ENCODE measurements at places on chromosomes 13 and 19.
A peak's percentile ranks its signal among the peaks of the same experiment; 100 is the strongest.

- no peak for DNase-seq
Observed at GRCh38 chr13:94902722-94903407, 190.5 kb upstream of the SOX21 start.

DNA sequence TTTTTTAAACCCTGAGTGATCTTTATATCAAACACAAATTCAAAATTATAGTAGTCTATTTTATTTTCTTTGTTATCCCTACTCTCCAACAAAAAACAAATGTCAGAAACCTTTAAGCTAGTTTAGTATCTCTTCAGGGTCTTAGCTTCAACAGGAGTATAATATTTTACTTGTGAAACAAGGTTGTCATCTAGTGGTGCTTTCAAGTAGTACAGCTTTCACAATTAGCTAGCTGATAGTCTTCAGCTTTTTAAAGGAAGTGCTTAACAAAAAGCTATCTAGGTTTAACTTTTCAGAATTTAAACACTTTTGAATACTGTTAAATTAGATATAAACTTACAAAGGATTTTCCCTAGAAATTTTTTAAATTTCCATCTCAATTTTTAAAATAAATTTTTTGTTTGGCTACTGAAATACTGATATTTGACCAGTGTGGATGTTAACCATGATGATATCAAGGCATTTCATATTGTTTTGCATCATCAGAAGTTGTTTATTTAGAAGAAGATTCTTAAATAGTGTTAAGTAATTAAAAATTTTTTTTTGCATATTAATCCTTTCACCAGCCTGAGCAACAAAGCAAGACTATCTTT lies 34.2 kb downstream of the TDRD3 start:
- peak; percentile 20 for DNase-seq

DNA sequence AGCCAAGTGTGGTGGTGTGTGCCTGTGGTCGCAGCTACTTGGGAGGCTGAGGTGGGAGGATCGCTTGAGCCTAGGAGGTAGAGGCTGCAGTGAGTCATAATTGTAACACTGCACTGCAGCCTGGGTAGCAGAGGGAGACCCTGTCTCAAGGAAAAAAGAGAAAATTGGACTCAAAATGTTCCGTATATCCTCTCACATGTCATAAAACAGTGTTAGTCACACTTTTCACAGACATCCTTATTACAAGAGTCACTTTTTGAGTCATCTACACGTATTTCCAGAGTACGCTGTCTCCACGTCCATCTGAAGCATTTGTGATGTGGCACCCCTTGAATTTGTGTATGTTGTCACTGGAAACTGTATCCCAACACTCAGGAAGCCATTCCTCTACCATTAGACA lies 133.0 kb downstream of the SIPA1L3 start:
- no peak for DNase-seq

DNA sequence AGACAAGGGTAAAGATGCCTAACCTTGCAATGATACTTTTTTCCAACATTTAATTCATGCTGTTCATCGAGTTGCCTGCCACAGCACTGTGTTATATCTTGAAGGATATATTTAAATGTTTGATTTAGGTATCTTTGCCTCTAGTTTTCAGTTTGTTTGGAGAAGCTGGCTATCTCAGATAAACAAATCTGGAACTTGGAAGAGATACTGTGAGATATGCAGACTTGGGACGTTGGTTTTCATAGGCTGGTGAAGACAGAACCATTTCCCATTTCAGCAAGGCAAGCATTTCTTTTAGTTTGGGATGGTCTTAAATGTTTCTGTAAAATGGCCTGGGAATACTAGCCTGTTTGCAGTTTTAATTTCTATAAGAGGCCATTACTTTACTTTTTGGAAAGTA lies 3.3 kb downstream of the RNASEH2B start:
- no peak for DNase-seq

DNA sequence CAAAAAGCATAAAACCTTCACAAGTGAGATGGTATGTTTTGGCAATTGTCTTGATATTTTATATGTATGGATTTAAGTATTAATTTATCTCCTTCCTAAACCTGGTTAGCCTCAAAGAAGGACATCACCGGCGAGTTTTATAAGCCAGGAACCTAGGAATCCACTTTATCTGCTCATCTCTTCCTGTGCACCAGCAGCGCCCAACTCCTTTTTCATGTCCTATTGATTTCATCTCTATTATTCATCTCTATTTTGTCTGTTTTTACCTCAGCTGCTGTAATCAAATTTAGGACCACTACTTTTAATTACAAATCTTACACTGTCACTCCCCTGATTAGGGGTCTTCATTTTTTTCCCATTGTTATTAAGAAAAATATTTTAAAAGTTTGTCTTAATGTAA lies 286.4 kb downstream of the DACH1 start:
- no peak for DNase-seq

DNA sequence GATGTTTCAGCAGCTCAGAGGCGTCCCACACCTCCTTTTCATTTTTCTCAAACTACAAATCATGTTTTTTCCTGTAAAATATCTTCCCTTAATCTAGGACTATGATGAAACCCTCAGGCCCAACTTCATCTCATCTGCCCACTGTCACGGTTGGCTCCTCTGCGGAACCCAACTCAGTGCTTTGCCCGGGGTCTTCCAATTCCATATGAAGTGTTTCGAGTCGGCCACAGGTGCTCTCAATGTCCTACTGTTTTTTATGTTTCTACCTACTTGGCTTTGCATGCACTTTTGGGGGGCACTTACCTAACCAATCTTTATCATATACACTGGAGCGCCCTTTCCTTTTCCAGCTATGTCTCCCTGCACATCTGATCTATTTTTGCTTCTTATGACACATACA lies 28.1 kb downstream of the COL4A1 start:
- no peak for DNase-seq

GRCh38 chr13:46668931-46669525 lies 116.1 kb downstream of the LRCH1 start:
- DNase-seq: no peak

DNA sequence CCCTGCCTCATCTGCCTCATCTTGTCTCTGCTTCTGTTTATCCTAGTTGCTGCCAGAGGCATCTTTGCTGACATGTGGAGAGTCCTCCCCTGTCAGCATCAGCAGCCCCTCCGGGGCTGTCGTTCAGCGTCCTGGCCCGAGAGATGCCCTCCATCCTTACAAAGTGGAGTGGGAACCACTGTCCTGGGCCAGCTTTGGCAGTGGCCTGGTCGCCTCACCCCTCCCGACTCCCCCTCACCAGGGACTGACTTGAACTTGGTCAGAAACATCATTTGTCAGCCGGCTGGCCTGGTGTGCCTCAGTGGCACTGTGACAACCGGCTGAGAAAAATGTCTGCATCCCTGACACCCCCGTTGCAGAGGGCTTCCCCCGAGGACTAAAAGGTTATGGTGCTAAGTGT lies 20.6 kb downstream of the FGF9 start:
- no peak for DNase-seq

- no peak for DNase-seq
Observed at GRCh38 chr13:51688937-51689662, 104.8 kb downstream of the WDFY2 start.

DNA sequence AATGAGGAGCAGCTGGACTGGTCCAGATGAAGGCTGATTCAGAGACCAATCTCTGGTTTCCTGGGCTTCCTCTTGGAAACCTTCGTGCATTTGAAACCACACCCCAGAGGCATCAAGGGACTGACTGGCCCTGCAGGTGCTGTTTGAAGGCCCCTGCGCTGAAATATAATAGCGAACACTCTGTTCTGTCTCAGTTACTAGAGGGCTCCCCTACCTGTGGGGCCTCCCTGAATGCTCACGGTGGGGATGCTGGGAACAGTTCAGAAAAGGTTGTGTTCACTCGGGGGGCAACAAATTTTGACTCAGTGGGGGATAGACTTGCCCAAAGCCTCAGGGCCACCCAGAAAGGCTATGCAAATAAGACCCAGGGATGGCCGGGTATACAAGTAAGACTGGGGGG lies 6.4 kb downstream of the CCDC8 start:
- peak; percentile 47 for DNase-seq

GRCh38 chr13:75533861-75534260 lies 3.8 kb downstream of the COMMD6 start:
- DNase-seq: no peak

GRCh38 chr19:19410553-19411550 lies 5.4 kb downstream of the GATAD2A start:
- no peak for DNase-seq

- DNase-seq: no peak
Observed at GRCh38 chr19:33450689-33451088, 70.9 kb downstream of the PEPD start.

- no peak for DNase-seq
Observed at GRCh38 chr13:97205982-97206381, 16.2 kb upstream of the MBNL2 start.

DNA sequence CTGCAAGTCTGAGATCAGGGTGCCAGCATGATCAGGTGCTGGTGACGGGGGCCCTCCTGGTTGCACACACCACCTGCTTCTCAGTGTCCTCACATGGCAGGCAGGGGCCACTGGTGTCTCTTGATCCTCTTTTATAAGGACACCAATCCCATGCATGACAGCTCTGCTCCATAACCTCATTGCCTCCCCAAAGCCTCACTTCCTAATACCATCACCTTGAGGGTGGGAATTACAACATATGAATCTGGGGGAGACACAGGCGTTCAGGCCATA lies 15.0 kb upstream of the MIER2 start:
- no peak for DNase-seq

DNA sequence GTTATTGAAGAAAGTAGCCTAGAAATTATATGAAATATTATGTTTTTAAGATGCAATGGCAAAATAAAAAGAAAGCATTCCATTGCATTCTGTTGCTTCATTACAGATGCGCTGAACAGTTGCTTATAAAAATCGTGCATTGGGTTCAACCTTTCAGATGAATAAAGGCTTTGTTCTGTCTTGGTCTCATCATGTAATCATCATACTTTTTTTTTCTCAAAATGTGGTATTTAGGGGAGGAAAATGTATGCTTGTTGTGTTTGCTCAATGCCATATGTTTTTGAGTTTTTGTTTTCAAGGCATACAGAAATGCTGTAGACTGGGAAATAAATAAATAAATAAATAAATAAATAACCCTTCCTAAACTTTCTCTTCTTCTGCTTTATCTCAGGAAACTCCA lies 1.1 kb upstream of the MBNL2 start:
- DNase-seq: no peak

DNA sequence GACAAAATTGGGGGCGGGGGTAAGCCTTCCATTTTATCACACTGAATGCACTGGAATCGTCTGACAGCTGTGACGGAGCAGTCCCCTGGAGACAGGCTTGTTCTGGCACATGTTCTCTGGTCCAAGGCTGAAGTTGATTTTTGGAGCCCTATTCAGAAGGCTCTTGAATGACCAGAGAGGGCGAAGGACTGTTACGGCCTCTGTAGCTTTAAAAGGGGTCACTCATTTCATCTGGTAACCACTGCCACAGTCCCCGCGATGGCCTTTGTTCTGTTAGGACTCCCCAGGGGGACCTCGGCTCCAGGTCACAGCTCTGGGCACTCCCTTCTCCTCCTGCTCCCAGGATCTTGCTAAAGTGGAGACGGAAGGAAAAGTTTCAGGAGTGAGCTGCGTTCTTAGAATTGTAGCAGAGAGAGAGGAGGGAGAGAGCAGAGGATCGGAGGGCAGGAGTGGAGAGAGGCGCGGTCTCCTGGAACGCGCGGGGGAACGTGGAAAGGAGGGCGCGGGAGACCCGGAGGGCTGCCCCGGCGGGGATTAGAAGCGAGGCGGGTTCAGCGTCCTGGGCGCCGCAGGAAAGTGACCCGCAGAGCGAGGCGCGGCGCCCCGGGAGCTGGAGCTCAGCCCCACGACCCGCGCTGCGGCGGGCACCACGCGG lies 134.3 kb upstream of the MYO16 start:
- no peak for DNase-seq

- peak; percentile 14 for DNase-seq
Observed at GRCh38 chr13:32911506-32911905, 104.7 kb upstream of the KL start.

GRCh38 chr13:98232456-98232855 lies 55.4 kb upstream of the RNF113B start:
- DNase-seq: no peak

DNA sequence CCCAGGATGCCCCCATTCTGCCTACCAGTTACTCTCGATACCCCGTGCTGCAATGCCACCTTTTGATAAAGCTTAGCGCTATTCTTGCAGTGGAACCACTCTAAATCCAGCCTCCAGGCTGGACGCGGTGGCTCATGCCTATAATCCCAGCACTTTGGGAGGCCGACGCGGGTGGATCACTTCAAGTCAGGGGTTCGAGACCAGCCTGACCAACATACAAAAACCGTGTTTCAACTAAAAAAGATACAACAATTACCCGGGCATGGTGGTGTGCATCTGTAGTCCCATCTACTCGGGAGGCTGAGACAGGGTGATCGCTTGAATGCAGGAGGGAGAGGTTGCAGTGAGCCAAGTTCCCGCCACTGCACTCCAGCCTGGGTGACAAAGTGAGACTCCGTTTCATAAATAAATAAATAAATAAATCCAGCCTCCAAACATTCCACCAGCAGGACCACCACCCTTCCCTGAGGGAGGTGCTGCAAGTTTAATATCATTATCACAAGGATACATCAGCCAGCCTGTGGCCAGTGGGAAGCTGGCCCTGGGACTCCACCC lies 27.7 kb downstream of the CYP2B6 start:
- DNase-seq: no peak

GRCh38 chr13:54317722-54318121 lies 1289.1 kb downstream of the OLFM4 start:
- no peak for DNase-seq

DNA sequence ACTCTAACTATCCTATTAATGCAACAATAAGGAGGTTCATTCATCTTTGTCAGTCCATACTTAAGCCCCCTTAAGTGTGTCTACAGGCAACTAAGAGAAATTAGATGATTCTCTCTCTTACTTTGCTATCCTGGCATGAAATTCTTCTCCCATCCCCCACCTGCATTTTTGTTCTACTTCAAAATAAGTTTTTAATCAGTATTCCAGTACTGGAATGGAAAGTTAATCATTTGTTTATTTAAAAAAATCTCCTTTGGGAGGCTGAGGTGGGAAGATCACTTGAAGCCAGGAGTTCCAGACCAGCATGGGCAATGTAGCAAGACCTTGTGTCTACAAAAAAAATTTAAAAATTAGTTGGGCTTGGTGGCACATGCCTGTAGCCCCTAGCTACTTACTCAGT lies 222.1 kb downstream of the MZT1 start:
- no peak for DNase-seq

- DNase-seq: no peak
Observed at GRCh38 chr13:46738055-46738454, 58.9 kb downstream of the ESD start.

DNA sequence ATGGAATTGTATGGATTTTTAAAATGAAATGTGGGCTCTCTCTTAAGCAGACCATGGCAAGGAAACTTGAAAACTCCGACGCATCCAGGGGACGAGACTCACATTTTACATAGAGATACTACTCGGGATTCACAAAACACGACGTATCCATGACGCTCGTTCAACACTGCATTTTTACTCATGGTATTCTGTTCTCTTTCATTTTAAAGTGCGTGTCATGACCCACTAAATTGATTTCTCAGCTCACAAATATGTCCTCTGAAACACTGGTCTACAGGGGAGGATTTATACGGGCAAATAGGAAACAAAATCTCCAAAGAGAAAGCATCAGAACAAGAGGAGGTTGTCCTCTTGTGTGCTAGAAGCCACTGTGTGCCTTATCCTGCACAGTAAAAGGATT lies 523.5 kb downstream of the MYO16 start:
- DNase-seq: no peak

GRCh38 chr13:51297556-51297955 lies 41.9 kb upstream of the SERPINE3 start:
- no peak for DNase-seq

All from NCI-H2029 (cell line).